ENCODE measurements at places on chromosomes 4 and X.

- no peak for DNase-seq
Observed at GRCh38 chrX:108366644-108367406, 71.4 kb downstream of the COL4A6 start.

- peak; percentile 8 for DNase-seq
Observed at GRCh38 chr4:68175562-68176155, 46.0 kb upstream of the TMPRSS11F start.

DNA sequence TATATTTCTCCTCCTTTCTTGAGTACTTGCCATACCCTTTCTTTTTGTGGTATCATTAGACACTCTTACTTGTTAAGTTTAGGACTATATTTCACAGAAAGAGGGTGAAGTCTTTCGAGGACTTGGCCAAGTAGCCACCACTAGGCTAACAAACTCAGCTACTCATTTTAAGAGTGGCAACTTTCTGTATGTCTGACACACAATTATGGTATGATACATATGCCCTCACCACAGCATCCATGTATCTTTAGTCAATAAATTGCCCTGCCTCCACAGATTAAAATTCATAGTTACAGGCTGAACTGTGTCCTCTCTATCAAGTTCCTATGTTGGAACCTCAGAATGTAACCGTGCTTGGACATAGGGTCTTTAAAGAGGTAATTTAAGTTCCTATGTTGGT lies 23.2 kb downstream of the TAPT1 start:
- no peak for DNase-seq

- no peak for DNase-seq
Observed at GRCh38 chrX:37754516-37754915, 25.3 kb upstream of the CYBB start.

- no peak for DNase-seq
Observed at GRCh38 chrX:143435916-143436315, 81.4 kb downstream of the SPANXN3 start.

DNA sequence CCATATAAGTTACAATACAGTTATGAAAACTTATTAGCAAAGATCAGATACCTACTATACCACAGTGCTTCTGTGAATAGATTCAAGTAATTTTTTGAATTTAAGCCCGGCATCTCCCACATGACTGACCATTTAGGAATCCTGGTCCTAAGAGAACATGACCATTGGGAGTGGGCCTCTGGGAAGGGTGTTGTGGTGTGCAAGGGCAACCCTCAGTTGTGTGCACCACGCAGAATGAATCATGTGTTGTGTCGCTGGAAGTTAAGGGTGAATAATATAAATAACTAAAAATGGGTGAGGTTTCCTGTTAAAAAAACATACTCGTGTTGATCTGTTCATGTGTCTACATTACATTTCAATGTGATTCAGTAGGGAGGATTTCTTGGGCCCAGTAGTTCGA lies 15.5 kb downstream of the CPE start:
- DNase-seq, result no peak

DNA sequence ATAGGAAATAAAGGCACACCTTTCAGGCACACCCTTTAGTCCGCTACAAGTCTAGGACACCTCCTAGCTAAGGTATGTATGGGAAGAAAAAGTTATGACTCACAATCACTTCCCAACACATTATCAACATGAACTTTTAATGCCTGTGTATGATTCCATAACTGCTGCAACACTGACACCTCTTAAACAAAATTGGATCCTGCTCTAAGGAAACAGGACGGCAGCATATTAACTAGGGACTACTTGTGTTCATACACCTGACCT lies 2.4 kb upstream of the PPP3CA start:
- DNase-seq, result no peak

GRCh38 chr4:128560754-128561495 lies 248.6 kb upstream of the JADE1 start:
- DNase-seq, result no peak

DNA sequence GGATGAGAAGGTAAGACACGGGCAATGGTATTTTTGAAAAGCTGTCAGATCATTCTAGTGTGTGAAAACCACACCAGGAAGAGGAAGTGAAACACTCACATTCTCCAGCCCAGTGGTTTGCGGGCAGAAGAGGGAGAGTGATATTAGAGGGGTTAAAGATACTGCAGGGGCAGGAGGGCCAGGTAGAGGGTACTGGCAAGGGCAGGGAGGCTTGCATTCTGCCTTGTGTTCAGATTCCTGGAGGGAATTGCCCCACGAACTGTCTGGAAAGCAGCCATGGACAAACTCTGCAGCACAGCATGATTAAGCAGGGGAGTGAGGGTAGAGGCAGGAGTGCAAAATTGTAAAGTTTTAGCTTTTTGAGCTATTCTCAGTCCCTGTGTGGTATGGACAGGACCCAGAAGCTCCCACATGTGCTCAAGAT lies 30.9 kb downstream of the NIPAL1 start:
- no peak for DNase-seq

- DNase-seq, result no peak
Observed at GRCh38 chr4:77921701-77922100, 59.1 kb downstream of the MRPL1 start.

DNA sequence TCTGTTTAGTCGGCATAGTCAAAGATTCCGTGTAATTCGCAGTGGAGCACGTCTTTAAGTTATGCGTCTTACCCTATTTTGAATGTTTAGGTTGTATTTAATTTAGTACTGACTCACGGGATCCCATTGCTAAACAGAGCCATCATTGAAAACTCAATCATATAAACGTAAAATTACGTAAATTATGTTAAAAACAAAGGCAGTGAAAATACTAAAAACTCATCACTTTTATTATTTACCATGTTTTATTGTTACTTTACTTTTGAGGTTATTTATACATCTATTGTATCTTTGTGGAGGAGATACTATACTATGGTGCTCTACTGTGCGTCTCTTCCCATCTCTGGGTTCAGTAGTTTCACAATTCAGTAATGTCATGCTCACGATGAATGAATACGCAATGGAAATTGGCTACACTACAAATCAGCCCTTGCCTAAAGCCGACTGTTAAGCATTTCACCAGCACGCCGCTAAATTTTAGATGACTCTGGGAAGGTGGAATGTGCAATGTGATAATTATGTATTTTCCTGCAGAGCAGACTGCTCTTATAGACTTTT lies 944 bp downstream of the FUNDC2 start:
- no peak for DNase-seq

DNA sequence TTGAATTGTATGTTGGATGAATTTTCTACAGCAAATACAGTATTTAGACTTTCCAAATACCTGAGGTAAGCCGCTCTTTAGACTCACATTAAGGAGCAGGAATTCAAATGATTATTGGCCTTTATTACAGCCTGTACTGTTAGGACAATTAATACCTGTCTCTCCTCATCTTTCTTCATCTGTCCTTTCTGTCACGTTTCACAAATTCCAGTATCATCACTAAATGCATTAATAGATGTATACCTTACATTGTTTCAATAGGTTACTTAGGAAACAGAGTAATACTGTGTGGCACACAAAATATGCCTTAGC lies 1.2 kb downstream of the FAM241A start:
- DNase-seq, result no peak

DNA sequence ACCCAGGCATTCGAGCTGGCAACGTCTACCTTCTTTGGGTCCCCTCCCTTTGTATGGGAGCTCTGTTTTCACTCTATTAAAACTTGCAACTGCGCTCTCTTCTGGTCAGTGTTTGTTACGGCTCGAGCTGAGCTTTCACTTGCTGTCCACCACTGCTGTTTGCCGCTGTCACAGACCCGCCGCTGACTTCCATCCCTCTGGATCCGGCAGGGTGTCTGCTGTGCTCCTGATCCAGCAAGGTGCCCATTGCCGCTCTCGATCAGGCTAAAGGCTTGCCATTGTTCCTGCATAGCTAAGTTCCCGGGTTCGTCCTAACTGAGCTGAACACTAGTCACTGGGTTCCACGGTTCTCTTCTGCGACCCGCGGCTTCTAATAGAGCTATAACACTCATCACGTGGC lies 183.5 kb upstream of the GALNTL6 start:
- DNase-seq, result no peak
